Chondrocyte (in vitro differentiated cells): ENCODE measurements at places on chromosomes 5 and 9. TPM values are rescaled to one million over a fixed set of nuclear protein-coding genes. Genes with fewer than 3 reads are reported as not detected.

DNA sequence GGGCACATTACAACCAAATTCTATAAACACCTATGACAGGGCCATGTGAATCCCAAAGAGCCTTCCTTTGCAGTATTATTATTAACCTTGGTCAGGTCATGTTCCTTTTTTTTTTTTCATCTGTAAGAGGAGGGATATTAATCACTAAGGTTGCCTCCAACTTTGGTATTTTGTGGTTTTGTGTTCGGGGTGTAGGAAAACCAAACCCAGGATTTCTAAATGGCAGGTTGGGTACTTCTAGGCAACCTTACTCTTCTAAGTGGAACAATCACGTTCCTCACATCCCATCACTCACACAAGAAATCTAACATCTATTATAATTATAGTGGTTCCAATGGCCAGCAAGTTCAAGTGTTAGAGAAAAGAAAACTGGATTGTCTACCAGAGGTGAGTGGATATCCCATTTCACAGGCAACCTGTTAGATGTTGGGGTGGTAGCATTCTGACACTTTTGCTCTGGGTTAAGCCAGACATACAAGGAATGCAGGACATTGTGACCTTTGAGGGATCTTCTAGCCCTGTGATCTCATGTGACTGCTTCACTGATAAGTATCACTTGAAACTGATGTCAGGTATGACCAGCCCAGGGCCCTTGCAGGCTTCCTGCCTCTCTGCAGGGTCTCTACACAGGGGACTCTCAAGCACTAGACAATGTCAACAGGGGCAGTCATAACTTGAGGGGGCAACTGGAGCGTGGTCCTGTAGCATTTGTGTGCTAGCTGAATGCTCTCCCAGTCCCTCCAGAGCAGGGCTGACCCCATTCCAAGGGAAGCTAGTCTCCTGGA is 126.2 kb upstream of the VLDLR start:
- no peaks in the 10 kb centered on the region for H3K27me3 ChIP-seq
- no peak overlapping the region for H3K27ac ChIP-seq
- DNase-seq: no peak
- peaks cover 21% of the 10 kb centered on the region for H3K4me1 ChIP-seq
- peaks cover 8% of the 10 kb centered on the region for H3K36me3 ChIP-seq

- H3K27ac ChIP-seq: no peak overlapping the region
- peaks cover 54% of the 10 kb centered on the region for H3K27me3 ChIP-seq
- H3K4me3 ChIP-seq: no peak overlapping the region
- no peaks in the 10 kb centered on the region for H3K36me3 ChIP-seq
- H3K4me1 ChIP-seq: no peaks in the 10 kb centered on the region
- DNase-seq: no peak
Observed at GRCh38 chr9:135037521-135038250, 49.8 kb upstream of the OLFM1 start.

DNA sequence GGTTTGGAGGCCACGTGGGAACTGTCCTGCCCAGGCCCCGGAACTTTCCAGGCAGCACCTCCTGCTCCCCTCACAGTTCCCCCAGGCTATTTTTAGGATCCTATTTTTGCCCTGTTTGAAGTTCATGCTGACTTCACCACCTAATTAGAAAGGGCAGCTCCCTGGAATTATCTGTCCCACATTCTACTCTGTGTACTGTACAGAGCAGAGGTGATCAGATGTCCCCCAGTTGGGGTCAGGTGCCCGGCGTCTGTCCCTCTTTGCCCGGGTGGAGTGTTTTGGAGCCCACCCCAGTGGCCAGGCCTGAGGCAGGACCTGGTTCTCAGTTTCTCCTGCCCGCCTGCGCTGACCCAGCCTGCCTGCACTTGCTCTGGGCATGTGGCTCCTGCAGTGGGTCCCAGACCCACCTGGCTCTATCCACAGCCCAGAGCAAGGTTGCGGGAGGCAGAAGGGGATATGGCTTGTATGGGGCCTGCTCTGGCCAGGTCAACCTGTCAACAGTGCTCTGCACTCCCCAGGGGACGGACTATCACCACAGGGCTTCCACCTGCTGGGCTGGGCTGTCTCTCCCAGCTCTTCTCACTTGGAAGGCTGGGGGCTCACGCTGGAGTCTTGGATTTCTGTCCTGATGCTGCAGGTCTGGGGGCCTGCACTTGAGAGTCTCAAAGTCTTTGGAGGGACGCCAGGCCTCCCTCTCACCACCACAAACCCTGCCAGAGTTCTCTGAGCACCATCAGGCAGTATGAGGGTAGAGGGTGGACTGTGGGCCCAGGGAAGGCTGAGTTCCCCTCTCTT is 268.3 kb downstream of the GADD45G start:
- DNase-seq: peak; percentile 81
- no peaks in the 10 kb centered on the region for H3K36me3 ChIP-seq
- peaks cover 18% of the 10 kb centered on the region for H3K4me1 ChIP-seq
- no peak overlapping the region for H3K27ac ChIP-seq
- H3K4me3 ChIP-seq: no peak overlapping the region

Gene PCDH12
- total RNA-seq: 0.02 TPM in 1 of 3 replicates, not detected in the others
